ENCODE measurements at places on chromosomes 2 and 18. TPM values are rescaled to one million over a fixed set of nuclear protein-coding genes. Genes with fewer than 3 reads are reported as not detected.

YIPF4 gene
- 36.8 TPM for polyA plus RNA-seq

CFC1 gene
- 3.7 TPM for polyA plus RNA-seq

DNA sequence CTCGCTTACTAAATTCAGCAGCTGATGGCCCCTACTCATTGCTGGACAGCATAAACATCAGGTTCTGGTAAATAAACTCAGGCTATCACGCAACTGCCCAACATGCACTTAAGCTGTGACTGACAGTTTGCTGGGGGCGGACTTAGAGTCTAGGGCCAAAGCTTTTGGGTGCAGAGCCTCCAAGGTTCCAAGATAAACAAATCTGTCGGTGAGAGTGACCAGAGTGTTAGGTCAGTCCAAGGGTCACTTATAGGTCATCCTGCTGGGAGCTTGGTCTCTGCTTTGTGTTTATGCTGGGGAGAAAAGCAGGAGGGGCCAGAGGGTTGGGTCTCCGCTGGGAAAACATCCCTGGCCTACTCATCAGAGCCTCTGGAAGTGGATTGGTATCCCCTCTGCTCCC lies 188.6 kb upstream of the GATA6 start:
- no peak for DNase-seq

DNA sequence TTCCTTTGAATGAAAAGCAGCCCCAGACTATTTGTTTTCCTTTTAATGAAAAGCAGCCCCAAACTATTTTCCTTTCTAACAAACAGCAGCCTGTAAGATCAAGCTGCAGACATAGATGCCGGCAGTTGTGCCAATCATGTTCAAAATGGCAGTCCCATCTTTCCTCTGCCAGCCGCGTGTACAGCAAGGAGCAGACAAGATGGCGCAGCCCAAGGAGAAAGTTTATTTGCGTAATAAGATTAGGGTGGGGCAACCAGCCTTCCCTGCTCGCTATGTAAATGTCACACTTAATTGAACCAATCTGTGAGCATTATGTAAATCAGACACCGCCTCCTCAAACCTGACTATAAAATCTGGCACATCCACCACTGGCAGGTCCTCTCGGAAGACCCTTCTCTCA lies 226.0 kb downstream of the TGIF1 start:
- no peak for DNase-seq

ZAP70 gene
- 5.1 TPM for polyA plus RNA-seq

GRCh38 chr2:207768866-207769596 lies 675 bp downstream of the FZD5 start:
- DNase-seq: no peak

IL1F10 gene
- not detected for polyA plus RNA-seq

GRCh38 chr18:49355028-49355427 lies 105.4 kb downstream of the DYM start:
- no peak for DNase-seq

GRCh38 chr2:71888751-71889445 lies 258.8 kb downstream of the CYP26B1 start:
- DNase-seq: no peak

- DNase-seq: peak; percentile 71
Observed at GRCh38 chr2:235639428-235639773, 145.6 kb downstream of the AGAP1 start.

VIT gene
- 0.13 TPM for polyA plus RNA-seq

- no peak for DNase-seq
Observed at GRCh38 chr2:95303191-95303919, 6.2 kb downstream of the KCNIP3 start.

Measured in large intestine (tissue), 12 donors.